ENCODE measurements at places on chromosomes 12 and 14.

DNA sequence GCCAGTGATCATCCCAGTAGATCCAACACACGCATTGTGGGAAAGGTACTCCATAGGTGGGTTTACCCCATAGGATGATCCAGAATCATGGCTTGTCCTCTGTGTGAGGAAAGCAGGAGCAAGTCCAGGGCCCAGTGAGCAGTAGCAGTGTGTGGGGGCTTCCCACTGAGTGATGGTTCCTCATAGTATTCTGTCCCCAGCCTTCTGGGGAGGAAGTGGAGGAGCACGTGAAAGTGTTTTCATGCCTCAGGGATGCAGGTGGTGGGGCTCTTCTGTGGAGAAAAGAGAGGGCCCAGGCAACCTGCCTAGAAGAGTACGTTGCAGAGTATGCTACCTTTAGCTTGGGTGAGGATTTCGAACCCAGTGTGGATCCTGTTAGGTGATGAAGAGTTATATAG, 56.5 kb downstream of the SUSD6 start:
- no peak for DNase-seq

DNA sequence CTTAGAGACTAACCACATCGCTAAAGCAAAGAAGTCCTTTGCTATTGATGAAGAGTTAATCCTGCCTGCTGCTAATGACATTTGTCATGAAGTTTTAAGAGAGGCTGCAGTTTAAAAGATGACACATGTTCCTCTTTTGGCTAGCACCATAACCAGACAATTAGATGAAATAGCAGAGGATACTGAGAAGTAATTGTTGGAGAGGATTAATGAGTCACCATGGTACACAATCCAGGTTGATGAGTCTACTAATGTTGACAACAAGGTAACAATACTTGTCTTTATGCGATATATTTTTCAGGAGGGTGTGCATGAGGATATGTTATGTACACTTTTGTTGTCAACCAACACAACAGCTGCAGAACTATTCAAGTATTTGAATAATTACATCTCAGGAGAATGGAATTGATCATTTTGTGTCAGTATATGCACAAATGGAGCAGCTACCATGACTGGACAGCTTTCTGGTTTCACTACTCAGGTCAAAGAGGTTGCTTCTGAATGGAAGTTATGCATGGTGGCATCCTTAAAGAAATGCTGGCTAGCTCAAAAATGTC, 56.7 kb downstream of the LRRIQ1 start:
- no peak for DNase-seq

DNA sequence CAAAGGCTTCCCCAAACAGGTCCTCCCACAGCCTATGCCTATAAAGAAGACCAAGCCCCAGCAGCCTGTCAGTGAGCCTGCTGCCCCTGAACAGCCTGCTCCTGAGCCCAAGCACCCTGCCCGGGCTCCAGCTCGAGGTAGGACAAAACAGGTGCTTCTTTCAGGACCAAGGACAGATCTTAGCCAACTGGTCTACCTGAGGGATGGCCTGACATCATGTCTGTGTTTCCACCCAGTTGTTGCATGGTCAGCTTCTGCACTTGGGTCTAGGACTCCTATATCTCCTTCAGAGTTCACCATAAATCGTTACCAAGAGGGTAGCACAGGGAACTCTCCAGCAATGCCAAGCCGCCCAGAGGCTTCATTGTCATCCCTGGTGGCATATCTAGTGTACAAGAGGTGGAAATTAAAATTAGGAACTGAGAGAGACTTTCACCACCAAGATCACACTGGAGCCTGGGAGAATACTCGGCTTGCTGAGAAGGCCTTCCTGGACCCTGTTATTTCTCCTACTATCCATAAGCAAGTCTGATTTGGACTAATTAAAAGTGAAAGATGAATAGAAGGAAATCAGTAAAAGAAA, 38.2 kb upstream of the OAS1 start:
- DNase-seq, result no peak

DNA sequence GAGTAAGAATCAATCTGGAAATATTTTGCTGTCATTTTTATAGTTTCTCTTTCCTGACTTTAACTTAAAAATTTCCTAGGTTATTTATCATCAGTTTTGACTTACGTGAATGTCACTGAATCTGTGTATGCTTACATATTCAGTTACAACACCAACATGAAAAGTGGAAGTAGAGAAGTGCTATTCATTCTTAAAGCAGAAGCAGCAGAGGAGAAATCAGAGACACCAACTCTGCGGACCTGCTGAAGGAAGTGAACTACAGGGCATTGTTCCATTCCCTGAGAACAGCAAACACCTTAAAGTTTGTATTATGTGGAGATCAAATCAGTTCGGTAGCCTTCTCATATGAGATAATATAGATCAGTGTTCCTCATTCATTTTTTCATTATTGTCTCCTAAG, 34.1 kb downstream of the RAD51B start:
- DNase-seq, result no peak

DNA sequence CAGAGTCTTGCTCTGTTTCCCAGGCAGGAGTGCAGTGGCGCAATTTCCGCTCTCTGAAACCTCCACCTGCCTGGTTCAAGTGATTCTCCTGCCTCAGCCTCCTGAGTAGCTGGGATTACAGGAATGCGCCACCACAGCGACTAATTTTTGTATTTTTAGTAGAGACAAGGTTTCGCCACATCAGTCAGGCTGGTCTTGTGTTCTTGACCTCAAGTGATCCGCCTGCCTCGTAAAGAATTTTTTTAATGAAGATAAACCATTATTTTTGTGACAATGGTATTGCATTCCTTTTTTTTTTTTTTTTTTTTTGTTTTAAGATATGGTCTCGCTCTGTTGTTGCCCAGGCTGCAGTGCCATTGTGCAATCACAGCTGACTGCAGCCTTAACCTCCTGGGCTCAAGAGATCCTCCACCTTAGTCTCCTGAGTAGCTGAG, 25.8 kb downstream of the ACVR1B start:
- DNase-seq, result no peak

GRCh38 chr14:20696764-20697163, 8.2 kb downstream of the ANG start:
- DNase-seq, result no peak

DNA sequence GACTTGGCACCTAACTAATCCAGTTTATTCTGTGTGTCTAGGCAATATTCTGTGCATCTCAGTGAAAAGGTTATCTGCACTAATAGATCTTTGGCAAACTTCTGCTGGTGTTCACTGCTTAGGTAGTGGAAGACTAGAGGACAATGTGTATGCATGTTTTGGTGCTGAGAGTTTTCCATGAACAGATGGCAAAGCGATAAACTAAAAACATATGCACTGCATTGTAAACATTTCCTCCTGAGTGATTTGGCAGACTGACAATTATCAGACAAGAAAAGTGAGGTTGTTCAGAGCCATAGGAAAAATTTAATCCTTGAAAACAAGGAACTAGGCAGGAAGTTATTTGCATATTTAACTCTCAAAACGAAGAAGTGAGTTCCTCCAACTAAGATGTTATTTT, 400.4 kb downstream of the ATP23 start:
- DNase-seq, result peak; percentile 24

GRCh38 chr12:12115514-12115913, 44.8 kb downstream of the BCL2L14 start:
- DNase-seq, result no peak

DNA sequence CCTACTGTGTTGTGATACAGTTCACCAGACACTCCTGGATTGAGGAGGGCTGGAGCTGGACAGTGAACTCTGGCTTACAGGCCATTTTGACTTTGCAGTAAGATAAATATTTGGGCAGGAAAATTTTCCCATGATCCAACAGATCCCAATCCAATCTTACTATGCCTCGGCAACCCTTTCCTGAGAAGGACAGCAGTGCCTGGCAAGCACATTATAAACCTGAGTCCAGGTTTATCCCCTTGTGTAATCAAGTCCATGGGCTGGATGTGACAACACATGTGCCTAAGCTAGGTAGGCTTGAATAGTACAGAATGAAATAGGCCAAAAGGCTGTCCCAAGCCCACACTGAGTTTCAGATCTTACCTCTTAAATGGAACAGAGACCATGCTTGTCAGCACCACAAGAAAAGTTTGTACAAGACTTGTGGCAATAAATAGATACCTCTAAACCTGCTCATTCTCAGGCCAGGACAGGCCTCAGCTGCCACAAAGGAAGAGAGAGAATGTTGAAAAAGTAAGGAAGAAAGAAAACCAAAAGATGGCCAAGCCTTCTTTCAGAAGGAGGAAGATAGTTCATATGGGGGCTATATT, 34.9 kb downstream of the CREBL2 start:
- no peak for DNase-seq

DNA sequence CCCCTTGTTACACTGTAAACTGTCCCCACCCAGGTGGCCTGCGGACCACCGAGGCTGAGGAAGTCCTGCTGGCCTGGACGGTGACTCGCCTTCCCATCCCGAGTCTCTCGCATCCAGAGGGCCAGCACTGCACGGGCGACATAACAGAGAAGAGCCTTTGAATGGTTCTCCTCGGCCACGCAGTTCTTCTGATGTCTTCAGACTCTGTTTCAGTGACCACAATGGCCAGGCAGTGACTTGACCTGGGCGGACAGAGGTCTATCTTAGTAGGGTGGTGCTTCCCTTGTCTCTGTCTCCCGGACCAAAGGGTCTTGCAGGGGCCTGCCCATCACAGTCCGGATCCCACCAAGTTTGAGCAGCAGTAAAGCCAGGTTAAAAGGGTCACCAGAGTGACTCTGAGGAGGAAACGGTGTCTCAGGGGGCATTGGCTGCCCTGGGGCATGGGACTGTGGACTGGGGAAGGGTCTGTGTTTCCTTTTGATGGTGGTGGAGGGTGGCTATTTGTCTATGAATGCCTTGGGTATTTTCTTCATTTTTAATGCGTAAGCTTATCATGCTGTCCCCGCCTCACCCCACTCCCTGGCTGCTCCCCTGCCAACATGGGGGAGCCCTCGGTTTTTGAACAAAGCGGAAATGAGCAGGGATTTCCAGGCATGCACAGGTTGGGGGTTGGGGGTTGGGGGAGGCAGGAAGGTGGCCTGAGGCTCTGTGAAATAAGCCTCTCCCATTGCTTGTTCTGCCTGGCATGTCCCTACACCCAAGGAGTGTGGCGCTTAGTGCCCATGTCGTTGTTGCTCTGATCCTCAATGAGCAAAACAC, 10.3 kb downstream of the KRT85 start:
- no peak for DNase-seq

DNA sequence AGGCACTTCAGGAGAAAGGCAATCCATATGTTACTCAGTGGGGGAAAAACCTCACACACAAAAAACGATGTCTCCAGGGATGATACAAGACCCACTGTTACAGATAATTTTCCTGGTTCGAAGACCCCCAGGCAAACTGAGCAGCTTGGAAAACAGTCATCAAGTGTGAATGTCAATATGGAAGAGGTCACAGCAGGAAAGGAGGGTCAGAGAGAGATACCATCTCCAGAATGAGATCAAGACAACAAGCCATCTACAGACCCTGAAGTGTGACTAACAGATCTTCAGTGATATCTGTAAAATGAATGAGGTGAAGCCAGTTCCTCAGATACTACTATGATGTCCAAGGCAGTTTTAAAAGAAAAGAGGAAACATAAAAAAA, 28.6 kb downstream of the GNS start:
- no peak for DNase-seq

GRCh38 chr12:79059557-79059956, 195.0 kb downstream of the SYT1 start:
- DNase-seq, result no peak

DNA sequence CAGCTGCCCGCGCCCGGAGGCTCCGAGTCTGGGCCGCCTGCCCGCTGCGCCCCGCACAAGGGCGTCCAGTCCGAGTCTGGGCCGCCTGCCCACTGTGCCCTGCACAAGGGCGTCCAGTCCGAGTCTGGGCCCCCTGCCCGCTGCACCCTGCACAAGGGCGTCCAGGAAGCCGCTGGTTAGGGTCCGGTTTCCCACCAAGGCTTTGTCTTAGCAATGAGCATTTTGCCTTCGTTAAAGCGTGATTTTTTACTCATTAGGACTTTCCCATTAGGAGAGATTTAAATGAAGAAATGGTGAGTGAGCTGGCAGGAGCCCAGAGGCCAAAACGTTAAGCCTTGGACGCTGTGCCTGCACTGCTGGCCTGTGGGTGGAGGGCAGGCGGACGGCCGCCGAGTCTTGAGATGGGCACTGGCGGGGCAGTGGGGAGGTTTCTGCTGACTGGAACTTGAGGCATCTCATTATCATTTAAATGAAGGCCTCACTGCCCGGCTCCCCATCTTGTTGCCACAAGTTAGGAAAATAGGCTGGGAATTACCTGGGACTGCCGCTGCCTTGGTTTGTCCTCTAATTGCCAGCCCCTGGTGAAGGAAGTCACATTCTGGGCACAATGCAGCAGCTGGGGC, 36.0 kb downstream of the FBRSL1 start:
- DNase-seq, result no peak

DNA sequence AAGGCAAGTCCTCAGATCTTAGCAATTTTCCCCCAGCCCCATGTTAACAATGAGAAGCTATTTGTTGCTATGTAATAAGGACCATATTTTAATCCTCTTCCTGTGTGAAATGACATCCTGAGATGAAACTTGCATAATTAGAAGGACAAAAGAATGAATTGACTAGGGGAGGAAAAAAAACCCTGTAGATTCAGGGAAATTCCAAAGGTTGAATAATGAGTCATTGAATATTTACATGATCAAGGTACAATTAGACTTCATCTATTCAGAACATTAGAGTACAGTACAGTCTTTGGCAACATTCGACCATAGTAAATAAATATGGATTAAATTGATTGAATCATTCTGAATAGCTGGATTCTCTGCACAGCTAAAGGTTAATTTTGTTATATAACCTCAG, 9.4 kb downstream of the MYBPC1 start:
- no peak for DNase-seq

- DNase-seq, result peak; percentile 10
These were observed 100.8 kb downstream of the PPM1A start for GRCh38 chr14:60349663-60350365.

DNA sequence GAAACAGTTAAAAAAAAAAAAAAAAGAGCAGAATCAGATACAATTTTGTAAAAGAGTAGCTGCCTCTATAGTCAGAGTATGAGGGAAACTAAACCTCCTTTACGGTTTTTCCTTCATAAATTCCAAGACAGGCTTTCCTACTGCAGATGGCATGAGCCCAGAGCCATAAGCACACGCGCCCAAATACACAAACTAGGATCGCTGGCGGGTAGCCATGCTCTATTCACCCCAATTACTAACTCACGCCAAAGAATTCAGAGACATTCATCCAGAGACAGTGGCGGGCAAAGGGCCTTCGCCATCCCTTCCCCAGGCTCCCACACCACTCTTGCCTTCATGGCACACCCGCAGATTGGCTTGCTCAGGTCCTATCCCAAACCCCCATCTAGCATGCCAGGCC, 48.2 kb downstream of the MOK start:
- DNase-seq, result no peak

GRCh38 chr14:54816450-54816849, 86.2 kb downstream of the GCH1 start:
- DNase-seq, result no peak
